ENCODE measurements at places on chromosomes 2 and 18. TPM values are rescaled to one million over a fixed set of nuclear protein-coding genes. Genes with fewer than 3 reads are reported as not detected.

ANKRD29 gene
- 6.6 TPM for total RNA-seq

REG1A gene
- total RNA-seq, result not detected

C2orf78 gene
- total RNA-seq, result not detected

DLX1 gene
- total RNA-seq, result not detected

RTP5 gene
- total RNA-seq, result 0.50 TPM

DNA sequence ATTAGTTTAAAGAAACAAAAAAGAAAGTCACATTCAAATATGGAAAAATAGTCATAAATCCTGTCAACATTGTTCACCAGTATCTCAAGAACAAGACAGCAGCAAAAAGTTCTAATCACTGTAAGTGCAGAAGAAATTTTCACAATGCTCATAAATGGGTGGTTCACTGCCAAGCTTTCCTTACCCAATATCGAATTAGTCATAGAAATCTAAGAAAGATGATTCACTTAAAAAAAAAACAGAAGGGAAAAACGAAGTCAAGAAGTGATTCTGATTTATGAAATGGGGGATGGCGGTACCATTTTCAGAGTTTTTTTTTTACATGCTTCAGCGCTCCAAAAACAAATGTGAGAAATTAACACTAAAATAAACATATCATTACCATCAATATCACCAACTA, 156.7 kb downstream of the EXOC6B start:
- DNase-seq, result no peak

DNA sequence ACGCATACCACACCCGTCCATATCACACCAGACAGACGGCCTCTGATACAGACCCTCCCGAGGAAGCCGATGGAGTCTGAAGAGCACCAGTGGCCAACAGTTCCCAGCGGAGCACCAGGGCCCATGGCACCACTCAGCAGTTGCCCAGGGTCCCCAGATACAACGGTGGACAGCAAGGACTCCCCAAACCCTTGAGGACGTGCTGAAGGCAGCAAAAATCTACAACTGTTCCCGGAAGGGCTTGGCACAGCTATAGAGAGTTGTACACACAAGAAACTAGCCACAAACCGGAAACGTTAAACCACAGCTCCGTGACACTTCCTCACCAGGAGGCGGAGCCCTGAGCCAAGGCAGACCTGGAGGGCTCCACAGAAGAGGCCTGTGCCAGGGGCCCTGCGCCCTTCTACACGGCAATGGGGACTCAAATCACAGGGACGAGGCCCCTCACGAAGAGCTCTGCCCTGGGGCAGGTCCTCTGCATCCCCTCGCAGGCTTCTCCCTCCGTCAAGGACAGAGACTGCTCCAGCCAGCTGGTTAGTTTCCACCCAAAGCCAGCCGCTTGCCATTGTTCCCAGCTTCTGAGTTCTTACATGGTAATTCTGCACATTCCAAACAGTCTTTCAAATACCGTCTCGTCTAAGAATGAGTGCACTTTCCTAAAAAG, 133.4 kb downstream of the HDAC4 start:
- DNase-seq, result peak; percentile 33

DNA sequence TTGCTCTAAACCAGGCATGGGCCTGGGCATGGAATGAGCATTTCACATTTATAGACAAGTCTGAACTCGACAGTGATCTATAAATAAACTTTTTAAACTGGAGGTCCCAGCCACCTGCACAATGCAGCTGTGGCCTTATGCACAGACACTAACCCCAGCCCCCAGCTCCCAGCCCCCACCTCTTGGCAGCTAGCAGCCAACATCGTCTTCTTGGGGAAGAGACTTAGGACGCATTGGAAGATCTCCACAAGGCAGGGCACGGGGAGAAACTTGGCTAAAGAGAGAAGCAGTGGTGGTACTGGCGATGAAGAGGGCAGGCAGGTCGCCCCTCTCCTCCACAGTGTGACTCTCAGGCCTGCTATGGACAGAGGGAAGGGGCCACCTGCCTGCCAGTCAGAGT, 213.2 kb downstream of the ANAPC1 start:
- no peak for DNase-seq

DNA sequence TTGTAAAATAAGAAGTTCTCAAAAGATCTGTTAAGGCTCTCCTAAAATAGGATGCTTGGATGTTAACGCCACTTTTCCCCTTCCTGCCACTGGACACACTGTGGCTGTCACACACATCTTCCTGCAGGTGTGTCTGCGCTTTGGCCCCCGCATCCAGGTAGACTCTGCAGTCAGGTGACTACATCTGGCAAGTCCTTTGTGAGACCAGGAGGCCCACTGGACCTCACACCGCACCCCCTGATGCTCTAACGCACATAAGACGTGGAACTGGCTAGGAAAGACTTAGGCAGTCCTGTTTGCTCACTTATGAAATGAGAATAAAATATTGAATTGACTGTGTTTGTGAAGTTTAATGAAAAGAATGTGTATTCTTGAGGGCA, 67.6 kb upstream of the PXDN start:
- DNase-seq, result no peak

DNA sequence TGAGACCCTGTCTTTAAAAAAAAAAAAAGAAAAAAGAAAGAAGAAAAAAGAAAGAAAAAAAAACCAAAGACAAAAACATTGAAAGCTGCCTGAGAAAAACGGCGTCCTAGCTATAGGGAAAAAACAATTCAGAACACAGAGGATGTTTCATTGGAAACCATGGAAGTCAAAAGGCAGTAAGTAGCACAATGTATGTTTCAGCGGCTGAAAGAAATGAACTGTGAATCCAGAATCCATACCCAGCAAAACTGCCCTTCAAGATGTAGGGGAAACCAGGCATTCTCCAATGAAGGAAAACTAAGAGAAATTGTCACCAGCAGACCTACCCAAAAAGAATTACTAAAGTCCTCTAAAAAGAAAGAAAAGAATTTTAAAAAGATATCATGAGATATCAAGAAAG, 27.6 kb downstream of the EVA1A start:
- DNase-seq, result no peak

All from GM23338 (cell line).